ENCODE measurements at places on chromosomes 5 and 9.

DNA sequence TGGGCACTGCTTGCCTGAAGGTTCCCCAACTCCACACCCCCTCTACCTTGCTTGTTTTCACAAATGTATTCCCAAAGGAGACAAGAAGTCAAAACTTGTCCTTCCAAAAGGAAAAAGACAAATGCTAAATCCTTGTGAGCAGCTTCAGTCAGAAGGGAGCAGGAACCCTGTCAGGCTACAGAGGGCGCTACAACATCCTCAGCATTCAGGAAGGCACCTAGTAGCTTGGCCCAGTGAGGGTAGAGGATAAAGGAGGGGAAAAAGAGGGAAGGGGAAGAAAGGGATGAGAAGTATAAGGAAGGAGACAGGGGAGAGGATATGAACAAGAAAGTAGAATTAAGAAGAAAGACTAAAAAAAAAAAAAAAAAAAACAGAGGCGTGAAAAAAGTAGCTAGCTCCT, 97.5 kb downstream of the MLLT3 start:
- H3K27ac ChIP-seq: no peak overlapping the region
- no peaks in the 10 kb centered on the region for H3K36me3 ChIP-seq
- DNase-seq: no peak
- H3K27me3 ChIP-seq: no peaks in the 10 kb centered on the region
- H3K4me1 ChIP-seq: no peaks in the 10 kb centered on the region

DNA sequence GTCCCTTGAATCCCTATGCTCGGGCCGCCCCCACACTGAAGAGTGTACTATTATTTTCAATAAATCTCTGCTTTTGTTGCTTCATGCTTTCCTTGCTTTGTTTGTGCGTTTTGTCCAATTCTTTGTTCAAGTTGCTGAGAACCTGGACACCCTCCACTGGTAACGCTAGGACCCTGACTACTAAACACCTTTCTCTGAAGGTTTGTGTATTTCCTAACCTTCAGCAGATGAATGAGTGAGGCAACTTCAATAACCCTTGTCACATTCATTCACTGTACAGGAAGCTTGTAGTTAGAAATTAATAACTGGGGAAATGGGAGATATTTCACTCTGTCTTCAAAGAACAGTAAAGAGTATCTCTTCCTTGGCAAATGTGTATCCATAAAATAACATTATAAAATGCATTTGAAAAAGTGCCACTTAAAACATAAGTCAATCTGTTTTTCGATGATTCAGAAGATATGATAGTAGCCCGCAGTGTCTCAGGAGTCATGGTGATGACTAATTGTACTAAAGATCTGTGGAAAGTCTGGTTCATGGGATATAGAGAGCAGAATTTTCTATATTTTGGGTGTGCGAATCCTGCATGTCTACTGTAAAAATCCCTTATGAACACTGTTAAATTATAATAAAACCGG, 43.2 kb upstream of the ANKH start:
- H3K4me1 ChIP-seq: no peaks in the 10 kb centered on the region
- no peak overlapping the region for H3K27ac ChIP-seq
- no peak overlapping the region for H3K4me3 ChIP-seq
- H3K36me3 ChIP-seq: no peaks in the 10 kb centered on the region
- no peak for DNase-seq
- no peaks in the 10 kb centered on the region for H3K27me3 ChIP-seq

DNA sequence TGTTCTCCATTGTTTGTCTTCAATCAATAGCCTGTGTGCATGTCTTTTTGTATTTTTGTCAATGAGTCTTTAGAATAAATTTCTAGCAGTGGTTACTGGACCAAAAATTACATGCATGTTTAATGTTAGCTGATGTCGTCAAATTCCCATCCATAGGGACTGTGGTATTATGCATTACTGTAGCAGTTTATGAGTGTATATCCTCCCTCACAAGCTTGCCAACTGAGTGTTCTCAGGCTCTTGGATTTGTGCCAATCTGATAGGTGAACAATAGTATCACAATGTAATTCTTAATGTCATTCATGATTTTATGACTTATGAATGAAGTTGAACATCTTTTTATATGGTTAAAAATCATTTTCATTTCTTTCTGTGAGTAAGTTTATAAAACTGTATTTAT, 13.0 kb downstream of the SNX24 start:
- no peaks in the 10 kb centered on the region for H3K4me1 ChIP-seq
- H3K27me3 ChIP-seq: no peaks in the 10 kb centered on the region
- DNase-seq: no peak
- H3K4me3 ChIP-seq: no peak overlapping the region
- H3K27ac ChIP-seq: no peak overlapping the region

DNA sequence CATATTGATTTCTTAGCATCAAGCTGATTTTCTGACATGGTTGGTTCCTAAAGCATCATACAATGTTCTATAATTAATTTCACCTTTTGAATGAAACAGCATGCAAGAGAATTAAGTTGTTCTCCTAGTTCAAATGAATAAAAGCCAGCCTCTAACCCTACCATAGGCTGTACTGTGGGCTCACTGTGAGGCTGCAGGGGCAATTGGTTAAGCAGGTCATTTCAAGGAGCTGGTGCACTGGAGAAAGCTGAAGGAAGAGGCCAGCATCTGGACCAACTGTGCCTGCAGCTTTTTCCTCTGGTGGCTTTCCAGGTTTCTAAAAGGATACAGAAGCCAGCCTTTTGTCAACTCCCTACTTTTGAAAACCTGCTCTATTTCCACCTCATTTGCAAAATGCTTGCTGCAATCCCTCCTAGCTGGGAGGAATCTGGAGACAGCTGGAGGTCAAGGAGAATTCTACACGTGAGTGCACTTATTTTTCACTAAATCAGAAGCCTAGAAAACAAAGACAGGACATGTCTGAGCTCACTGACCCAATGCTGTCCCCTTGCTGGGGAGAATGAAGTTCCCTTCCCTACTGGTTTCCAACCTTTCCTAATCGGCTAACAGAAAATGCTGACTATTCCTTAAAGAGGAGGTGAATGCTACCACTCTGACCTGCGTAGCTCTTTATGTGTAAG, 158.9 kb downstream of the APBA1 start:
- H3K27ac ChIP-seq: no peak overlapping the region
- no peak overlapping the region for H3K4me3 ChIP-seq
- no peaks in the 10 kb centered on the region for H3K4me1 ChIP-seq
- no peak for DNase-seq
- H3K36me3 ChIP-seq: peaks cover 7% of the 10 kb centered on the region

GRCh38 chr9:32579706-32580331, 6.9 kb upstream of the NDUFB6 start:
- no peaks in the 10 kb centered on the region for H3K27me3 ChIP-seq
- H3K4me3 ChIP-seq: no peak overlapping the region
- H3K4me1 ChIP-seq: no peaks in the 10 kb centered on the region
- no peaks in the 10 kb centered on the region for H3K36me3 ChIP-seq
- H3K27ac ChIP-seq: no peak overlapping the region
- peak; percentile 83 for DNase-seq

- no peaks in the 10 kb centered on the region for H3K27me3 ChIP-seq
- DNase-seq: no peak
- no peaks in the 10 kb centered on the region for H3K36me3 ChIP-seq
- H3K27ac ChIP-seq: no peak overlapping the region
Observed at GRCh38 chr9:27954858-27955257, 381.6 kb upstream of the C9orf72 start.

GRCh38 chr5:152072091-152072490, 147.4 kb upstream of the GLRA1 start:
- no peaks in the 10 kb centered on the region for H3K4me1 ChIP-seq
- no peak overlapping the region for H3K4me3 ChIP-seq
- no peaks in the 10 kb centered on the region for H3K36me3 ChIP-seq
- H3K27ac ChIP-seq: no peak overlapping the region

DNA sequence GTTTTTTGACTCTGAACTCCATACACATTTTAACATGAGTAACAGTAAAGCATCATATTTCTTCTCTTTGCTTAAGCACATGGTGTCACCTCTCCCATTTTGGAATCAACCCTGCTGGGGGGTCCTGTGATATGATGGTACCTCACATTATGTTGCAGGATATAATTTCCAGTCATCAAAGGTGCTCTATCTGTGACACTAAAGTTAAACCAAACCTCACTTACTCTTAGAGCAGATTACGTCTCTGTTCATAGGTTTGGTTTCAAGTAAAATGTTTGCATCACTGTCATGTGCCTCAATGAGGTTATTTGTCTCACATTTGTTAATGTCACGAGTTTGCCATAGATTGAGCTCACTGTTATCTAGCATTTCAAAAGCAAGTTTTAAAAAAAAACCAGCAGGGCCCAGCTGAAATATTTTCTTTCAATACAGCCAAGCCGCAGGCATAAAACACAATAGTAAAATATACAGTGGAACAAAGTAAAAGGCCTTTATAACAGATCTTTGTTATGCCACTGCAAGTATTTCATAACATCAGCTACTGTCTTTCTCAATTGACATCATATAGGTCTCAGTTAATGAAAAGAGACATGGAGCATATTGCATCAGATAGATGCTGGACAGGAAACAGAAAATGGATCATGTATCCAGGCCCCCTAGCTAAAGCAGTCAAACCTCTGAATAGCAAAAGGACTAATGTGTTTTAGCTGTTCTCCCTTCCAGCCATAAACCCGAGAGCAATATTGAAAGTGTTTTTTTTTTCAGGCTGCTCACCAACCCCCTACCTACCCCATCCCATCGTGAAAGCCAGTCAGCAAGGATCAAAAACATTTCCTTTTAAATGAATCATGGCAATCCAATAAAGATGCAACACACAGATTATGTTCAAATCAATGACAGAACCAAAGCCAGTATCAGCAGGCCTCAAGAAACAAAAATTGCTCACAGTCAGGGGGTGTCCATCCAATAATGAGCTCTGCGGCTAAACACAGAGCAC, 182.1 kb upstream of the ITGA1 start:
- H3K36me3 ChIP-seq: no peaks in the 10 kb centered on the region
- H3K27ac ChIP-seq: no peak overlapping the region
- no peak overlapping the region for H3K4me3 ChIP-seq
- no peaks in the 10 kb centered on the region for H3K27me3 ChIP-seq
- no peaks in the 10 kb centered on the region for H3K4me1 ChIP-seq
- no peak for DNase-seq

- H3K36me3 ChIP-seq: no peaks in the 10 kb centered on the region
- H3K4me3 ChIP-seq: no peak overlapping the region
- H3K27me3 ChIP-seq: peaks cover 33% of the 10 kb centered on the region
Observed at GRCh38 chr9:137973829-137974416, 96.3 kb downstream of the CACNA1B start.
